ENCODE measurements at places on chromosomes 13 and 19. TPM values are rescaled to one million over a fixed set of nuclear protein-coding genes. Genes with fewer than 3 reads are reported as not detected.

DNA sequence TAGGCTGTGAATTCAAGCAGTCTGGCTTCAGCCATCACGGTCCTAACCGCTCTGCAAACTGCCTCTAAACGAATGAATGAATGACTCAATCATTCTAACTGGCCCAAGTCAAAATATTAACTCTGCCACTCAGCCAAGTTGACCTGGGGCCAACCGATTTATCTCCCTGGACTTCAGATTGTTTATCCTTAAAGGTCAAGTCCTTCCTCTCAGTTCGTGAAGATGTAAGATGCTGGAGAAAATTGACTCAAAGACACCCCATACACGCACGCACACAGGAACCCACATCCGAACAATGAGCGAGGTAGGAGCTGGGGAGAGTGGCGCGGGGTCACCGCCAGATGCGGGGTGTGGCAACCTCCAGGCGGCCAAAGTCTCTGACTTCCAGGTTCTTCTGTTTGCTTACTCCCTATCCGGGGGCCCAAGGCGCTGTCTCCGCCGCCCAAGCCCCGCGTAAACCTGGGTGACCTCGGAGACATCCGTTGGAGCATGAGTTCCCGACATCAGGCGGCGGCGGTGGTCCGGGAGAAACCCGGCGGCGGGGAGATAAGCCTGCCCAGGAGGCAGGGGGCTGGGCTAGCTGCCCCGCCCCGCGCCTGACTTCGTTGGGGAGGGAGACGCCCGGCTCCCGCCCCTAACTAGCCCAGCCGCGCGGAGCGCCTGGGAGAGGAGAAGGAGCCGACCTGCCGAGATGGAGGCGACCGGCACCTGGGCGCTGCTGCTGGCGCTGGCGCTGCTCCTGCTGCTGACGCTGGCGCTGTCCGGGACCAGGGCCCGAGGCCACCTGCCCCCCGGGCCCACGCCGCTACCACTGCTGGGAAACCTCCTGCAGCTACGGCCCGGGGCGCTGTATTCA, at the start of gene CYP2S1:
Gene CYP2S1 (plus strand): TSS at position 646 of the 856 bp plus-strand sequence. CDS start 46 bp downstream, at position 692.
- peak; percentile 44 for DNase-seq

GRCh38 chr13:42040730-42041010, 7.8 kb upstream of the DGKH start:
- DNase-seq: no peak

The ETV2 gene
- 0.27 TPM for total RNA-seq

DNA sequence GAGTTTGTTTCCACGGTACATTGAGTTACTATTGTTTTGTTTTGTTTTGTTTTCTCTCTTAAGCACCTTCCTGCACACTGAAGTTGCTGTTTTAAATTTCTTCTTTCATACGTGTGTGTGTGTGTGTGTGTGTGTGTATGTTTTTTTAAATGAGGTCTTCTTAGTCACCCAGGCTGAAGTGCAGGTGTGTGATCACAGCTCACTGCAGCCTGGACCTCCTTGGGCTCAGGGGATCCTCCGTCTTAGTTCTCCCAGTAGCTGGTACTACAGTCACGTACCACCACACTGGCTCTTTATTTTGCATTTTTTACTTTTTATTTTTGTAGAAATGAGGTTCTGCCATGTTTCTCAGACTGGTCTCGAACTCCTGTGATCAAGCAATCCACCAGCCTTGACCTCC, 20.8 kb upstream of the ZNF429 start:
- DNase-seq: no peak

The FFAR1 gene
- total RNA-seq: not detected

The ZNF766 gene
- total RNA-seq: 10.6 TPM

- no peak for DNase-seq
Measured at GRCh38 chr13:111039735-111040134, 75.4 kb upstream of the ARHGEF7 start.

DNA sequence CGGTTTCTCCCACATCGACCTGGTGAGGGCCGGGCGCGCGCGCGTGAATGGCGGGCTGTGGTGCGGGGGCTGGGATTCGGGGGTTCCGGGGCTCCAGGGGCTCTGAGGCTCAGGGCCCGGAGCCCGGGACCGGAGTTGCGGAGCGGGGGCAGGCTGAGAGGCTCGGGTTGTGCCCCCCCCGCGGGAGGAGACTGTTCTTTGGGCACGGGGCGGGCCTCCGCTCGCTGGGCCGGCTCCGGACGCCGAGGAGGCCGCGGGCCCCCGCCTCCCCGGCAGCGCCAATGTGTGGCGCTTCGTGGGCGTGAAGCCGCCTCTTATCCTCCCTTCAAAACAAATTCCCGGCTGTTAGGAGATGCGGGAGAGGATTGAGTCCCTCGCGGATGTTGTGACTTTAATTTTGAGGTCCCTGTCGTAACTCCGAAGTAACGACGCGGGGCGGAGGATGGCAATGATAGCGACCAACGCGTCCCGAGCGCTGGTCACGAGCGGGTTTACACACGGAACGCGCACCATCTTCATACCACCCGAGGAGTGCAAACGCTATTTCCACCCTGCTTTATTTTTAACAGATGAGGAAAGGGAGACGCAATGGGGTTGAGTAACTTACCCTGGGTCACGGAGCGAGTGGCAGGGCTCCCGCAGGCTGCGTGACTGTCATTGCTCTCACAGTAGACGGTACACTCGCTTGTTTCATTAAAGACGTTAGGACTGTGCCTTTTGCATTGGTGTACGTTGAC, 536 bp downstream of the UBA2 start:
- peak; percentile 65 for DNase-seq

The ZNF525 gene
- 2.5 TPM for total RNA-seq

The LIPE gene
- 41.0 TPM for total RNA-seq

DNA sequence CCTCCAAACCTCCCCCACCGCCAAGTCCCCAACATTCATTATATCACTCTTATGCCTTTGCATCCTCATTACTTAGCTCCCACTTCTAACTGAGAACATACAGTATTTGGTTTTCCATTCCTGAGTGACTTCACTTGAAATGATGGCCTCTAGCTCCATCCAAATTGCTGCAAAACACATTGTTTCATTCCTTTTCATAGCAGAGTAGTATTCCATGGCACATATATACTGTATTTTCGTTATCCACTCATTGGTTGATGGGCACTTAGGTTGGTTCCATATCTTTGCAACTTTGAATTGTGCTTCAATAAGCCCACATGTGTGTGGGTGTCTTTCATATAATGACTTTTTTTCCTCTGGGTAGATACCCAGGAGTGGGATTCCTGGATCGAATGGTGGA, 233.1 kb downstream of the ZNF536 start:
- DNase-seq: no peak

DNA sequence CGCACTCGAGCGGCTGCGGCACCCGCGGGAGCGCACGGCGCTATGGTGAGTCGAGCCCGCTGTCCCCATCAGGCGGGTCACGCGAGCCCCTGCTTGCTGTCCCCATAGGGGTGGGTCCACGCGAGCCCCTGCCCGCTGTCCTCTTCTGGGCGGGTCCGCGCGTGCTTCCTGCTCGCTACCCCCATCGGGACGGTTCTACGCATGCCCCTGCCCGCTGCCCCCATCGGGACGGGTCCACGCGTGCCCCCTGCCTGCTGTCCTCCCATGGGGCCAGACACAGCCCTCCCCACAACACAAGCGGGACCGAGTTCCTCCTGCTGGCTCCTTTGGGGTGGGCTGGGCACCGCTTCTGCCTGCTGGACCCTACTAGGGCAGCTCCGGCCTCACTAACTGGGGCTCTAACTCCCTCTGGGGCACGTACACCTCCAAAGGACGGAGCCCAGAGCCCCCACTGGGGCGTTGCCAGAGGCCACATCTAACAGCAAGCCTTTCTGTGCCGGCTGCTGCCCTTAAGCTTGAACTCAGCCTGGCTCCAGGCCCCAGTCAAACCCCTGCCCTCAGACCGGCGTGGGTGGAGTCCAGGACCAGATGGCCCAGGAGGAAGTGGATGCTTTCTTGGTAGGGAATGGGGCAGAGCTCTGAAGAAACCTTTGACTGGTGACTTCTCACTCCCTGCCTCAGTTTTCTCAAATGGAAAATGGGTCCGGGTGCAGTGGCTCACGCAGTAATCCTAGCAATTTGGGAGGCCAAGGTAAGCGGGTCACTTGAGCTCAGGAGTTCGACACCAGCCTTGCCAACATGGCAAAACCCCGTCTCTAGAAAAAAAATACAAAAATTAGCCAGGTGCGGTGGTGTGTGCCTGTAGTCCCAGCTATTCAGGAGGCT, 722 bp downstream of the COLGALT1 start:
- DNase-seq: peak; percentile 80

GRCh38 chr13:75724752-75725517, 88.8 kb downstream of the LMO7 start:
- no peak for DNase-seq

DNA sequence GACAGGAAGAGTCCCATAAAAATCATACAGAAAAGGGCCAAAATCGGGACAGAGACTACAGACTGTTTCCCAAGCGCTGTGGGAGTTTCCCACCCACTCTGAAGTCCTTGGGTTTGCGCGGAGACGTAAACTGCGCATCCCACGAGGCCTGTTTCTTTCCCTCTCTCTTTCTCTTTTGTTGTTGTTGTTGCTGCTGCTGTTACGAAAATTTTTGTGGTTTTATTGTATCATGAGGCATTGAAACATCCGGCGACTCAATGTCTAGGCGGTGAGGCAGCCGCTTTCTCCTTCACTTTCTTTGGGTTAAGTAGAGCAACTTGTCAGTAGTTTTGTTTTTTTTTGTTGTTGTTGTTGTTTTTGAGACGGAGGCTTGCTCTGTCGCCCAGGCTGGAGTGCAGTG, 1.6 kb upstream of the PPP1R12C start:
- no peak for DNase-seq

GRCh38 chr19:44575116-44575700, 38.2 kb upstream of the IGSF23 start:
- no peak for DNase-seq

DNA sequence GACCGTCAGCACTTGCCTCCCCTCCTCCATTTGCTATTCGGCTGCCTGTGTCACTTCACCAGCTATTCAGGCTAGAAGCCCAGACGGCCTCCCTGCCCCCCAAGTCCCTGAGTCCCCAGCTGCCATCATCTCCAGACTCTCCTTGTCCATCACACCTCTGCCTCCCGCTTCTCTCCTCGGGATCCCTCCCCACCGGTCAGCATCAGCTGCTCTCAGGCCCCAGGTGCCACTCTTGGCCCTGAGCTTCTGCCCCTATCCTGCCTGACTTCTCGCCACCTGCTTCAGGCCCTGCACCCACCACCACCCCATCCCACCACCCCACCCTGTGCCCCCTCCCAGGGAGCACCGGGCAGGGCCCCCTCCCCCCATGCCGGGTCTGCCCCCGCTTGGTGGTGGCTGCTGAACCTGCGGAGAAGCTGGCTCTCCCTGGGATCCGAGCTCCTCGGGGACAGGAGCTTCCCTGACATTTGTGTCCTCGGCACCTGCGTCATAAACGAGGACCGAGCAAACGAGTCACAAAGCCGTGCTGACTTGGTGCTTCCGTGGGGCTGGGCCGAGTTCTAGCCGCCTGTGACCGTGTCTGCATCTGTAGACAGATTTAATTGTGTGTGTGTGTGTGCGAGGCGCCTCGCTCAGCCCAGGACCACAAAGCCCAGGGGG, 70.3 kb upstream of the MCF2L start:
- peak; percentile 11 for DNase-seq

- peak; percentile 66 for DNase-seq
Measured at GRCh38 chr13:50080911-50081678, 65.9 kb downstream of the KCNRG start.

All from left ventricle myocardium superior (tissue), 1 donor.